ENCODE measurements at places on chromosomes 1 and 21.

DNA sequence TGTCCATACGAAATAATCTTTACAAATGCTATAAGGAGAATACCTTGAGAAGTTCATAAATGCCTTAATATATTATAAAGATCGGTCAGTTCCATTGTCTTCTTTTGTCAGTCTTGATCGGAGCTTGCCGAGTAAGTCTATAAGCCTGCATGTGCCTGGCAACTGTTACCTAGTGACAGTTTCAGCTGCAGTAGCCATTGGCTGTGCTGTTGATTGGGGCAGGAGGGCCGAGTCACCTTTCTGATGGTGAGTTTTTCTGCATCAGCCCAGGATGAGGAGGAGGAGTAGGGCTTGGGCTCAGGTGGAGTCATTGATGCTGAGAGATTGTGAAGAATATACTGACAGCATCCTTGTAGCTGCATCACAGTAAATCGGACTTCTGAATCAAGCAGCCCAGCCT is 1.9 kb upstream of the GPR52 start:
- no peak for DNase-seq

DNA sequence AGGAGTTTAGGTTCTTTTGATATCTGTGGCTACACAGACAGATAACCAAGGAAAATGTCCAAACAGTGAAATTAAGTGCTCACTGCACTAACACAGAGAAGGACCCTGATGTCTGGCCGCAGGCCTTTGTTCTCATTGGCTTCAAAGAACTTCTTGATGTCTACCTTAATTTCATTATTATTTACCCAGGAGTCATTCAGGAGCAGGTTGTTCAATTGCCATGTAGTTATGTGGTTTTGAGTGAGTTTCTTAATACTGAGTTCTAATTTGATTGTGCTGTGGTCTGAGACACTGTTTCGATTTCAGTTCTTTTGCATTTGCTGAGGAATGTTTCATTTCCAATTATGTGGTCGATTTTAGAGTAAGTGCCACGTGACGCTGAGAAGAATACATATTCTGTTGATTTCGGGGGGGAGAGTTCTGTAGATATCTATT is 15.2 kb upstream of the LGALS8 start:
- no peak for DNase-seq

DNA sequence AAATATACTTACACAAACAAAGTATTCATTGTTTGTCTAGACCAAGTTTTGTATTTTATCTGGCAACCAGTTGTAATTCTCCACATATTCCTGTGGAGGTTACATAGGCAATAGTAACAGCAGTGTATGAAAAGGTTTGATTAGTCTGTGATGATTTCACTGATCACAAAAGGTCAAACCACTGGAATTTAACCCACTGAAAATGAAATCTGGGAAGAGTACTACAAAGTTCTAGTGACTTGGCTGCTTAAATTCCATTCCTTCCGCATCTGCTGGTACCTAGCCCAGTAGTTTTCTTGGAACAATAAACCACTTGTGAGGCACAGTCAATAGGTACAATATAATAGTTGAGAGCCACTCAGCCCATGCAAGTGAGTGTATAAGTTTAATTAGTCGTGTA is 205.4 kb downstream of the NFIA start:
- DNase-seq, result no peak

GRCh38 chr1:242187171-242187570 is 188.3 kb upstream of the MAP1LC3C start:
- no peak for DNase-seq

GRCh38 chr1:172321451-172321850 is 99.0 kb upstream of the C1orf105 start:
- DNase-seq, result no peak

DNA sequence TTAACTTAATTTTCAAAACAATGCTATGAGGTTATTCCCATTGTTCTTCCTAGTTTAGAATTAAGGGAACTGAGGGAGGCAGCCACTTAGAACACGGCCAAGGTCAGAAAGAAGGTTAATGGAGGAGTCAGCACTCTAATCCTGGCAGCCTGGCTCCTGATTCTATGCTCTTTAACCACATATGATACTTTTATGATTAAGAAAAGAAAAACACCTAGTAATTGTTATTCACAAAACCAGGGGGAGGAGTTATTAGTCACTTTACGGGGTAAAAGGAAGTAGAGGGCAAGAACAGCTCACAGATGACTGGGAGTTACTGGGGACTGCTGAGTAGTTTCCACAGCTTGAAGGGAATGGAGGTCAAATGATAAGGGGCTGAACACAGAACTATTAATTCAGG is 38.6 kb downstream of the GADD45A start:
- no peak for DNase-seq

DNA sequence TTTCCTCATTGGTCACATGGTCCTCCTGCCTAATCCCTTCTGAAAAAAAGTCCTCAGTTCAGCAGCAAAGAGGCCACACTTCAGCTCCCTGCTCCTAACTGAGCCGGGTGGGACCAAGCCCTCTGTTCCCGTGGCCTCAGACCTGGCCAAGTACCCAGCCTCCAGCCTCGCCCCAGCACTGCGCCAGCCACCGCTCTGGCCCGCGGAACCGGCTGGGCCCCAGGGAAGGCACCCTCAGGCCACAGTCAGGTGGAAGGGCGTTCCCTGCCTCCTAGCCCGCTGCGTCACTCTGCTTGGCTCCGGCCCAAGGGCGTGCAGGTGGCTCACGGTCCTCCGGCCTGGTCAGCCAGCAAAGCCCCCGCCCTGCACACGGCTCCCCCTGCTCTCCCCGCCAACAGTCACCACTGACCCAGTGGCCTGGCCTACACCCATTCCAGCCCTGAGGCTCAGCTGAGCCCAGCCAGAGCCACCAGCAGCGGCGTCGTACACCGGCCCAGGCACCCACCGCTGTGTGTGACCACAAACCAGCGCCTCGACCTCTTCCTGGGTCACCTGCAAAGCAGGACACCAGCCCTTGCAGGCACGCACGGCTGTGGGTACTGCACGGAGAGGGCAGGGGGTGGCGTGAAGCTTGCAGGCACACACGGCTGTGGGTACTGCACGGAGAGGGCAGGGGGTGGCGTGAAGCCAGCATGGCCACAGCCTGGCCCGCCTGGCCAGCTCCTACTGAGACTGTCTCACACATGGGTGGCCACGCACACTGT is 19.4 kb downstream of the NADK start:
- DNase-seq, result no peak

DNA sequence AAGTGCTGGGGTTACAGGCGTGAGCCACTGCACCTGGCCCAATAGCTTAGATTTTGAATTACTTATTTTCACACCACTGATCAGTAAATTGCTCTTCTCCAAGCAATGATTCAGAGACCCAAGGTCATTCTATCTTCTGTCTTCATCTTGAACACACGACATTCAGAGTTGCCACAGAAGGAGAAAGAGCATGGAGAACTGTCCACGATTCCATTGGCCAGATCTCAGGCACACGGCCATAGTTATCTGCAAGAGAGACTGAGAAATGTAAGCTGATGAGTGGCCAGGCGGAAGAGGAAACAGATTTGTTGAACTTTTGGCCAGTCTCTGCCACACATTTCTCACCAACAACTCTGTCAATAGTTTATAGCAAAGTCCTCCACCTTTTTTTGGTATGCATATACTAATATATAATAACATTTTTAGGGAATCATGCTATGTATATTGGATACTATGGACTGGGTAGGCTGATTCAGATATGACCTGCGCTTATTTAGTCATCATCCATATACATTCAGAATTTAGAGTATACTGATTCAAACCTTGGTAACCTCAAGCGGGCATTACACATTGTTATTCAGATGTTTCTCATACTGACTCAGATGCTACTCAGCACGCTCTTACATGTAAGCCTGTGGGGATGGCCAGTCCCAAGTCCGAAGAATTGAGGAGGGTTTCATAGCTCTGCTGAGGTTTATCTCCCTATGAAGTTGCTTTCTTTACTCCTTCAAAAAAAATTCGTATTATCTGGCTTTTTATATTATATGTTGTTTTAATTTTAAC is 25.5 kb upstream of the CAP1 start:
- no peak for DNase-seq

GRCh38 chr1:1959840-1960479 is 40.9 kb upstream of the TMEM52 start:
- peak; percentile 37 for DNase-seq

Measured in GF-D8 (cell line).